ENCODE measurements at places on chromosomes 3 and 15.

- DNase-seq = no peak
These were observed 32.8 kb downstream of the CDIN1 start for GRCh38 chr15:36612063-36612788.

DNA sequence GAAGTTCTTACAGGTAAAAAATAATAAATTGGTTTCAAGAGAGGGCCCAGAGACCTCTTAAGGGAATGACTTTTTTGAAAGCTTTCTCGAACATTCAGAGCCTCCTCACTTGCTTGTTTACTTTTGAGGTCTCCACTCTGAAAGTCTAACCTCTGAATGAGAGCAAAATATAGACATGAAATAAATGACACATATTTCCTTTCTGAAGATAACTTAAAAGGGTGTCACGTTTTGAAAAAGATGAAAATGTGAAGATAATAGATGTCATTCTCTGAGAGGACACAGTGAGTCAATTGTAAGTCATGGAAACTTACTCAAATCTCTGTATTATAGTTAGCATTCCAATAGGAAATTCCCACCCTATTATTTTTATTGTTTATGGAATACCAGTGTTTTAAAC lies 44.6 kb downstream of the HACD2 start:
- DNase-seq = no peak

DNA sequence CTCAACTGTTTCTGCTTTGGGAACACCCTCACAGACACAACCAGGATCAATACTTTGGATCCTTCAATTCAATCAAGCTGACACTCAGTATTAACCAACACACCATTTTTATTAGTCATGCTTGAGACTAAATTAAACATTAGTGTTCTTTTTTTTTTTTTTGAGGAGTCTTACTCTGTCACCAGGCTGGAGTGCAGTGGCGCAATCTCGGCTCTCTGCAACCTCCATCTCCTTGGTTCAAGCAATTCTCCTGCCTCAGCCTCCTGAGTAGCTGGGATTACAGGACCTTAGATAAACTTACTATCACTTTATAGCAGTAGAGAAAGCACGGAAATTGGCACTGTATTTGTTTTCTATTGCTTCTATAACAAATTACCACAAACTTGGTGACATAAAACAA lies 2.0 kb upstream of the RAB11A start:
- no peak for DNase-seq

- no peak for DNase-seq
These were observed 246.4 kb downstream of the RBMS3 start for GRCh38 chr3:29527246-29527645.

- no peak for DNase-seq
These were observed 77.2 kb downstream of the IL1RAP start for GRCh38 chr3:190591080-190591479.
